Mucosa of gallbladder (tissue), 1 donor: ENCODE measurements at places on chromosomes 11 and 22.

DNA sequence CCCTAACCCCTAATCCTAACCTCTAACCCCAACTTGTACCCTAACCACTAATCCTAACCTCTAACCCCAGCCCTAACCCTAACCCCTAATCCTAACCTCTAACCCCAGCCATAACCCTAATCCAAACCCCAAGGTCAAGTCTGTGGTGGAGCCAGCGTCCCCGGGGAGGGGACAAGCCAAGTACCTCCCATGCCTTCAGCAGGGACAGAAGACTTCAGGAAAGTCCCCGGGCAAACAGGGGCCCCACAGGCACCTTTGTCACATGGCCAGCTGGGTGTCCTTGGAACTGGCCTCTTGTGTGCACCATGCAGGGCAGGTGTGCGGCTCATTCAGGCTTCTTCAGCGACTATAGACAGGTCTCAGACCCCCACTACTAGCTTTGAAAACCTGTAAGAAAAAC, 555.8 kb downstream of the BRD1 start:
- DNase-seq = no peak

DNA sequence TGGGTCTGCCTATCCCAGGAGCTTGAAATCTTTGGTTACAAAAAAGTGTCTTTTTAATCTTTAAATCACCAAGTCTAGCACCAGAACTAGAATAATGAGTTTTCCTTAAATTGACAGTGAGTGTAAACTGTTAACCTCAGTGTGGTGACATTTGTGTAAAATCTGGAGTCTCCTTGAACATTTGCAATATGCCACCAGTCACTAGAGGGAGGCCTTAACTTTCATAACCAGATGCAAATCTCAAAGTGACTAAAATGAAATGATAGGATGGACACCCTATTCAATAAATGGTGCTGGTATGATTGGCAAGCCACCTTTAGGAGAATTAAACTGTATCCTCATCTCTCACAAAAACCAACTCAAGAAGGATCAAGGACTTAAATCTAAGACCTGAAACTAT, 8.3 kb upstream of the SCGB1D2 start:
- no peak for DNase-seq

- DNase-seq = peak; percentile 78
These were observed 6.0 kb upstream of the RAB3IL1 start for GRCh38 chr11:61923166-61924063.

DNA sequence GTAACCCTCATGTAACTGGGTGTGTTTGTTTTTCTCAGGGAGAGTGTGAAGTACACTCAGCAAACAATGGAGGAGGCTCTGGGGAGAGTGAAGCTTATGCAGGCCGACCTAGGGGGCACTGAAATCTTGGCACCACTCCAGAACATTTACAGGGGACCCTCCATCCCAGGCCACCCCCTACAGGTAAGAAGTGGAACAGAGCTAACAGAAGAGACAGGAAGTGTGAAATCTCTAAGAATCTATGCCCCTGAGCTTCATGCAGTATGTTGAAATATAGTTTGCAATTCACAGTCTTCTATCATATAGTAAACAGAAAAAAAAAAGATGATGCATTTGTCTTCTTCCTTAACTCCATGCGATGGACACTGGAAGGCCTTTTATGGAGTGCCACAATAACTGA, 8.4 kb downstream of the VWA5A start:
- no peak for DNase-seq

DNA sequence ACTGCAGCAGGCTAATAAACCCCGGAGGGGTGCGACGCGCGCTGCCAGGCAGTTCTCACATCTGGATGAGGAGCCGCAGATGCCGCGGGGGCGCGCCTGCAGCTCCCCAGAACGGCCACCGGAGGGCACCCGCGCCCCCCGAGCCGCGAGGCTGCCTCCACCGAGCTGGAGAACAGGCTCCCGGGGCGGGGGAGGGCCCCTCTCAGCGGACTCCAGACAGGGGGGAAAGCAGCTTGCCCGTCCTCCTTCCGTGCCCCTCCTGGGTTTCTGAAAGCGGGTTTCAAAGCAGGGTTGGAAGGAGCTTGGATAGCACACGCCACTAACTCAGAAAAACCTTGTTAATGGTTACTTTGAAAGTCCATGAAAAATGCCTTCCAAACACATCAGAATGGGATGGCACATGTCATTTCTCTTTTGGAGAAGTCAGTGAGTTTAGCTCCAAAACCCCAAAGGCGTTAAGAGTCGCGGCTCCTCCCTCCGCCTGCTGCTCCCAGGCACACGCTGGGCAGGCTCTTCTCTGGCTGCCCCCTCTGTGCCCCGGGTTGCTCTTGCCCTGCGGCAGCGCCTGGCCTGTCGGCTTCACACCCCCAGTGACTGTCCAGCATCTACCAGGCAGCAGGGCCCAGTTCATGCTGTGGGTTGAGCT, 317.8 kb downstream of the NTM start:
- DNase-seq = peak; percentile 20

- no peak for DNase-seq
These were observed 33.9 kb downstream of the MAML2 start for GRCh38 chr11:96309016-96309642.

GRCh38 chr11:131486100-131486499, 115.7 kb downstream of the NTM start:
- no peak for DNase-seq

GRCh38 chr22:20128902-20129746, 2.5 kb upstream of the ZDHHC8 start:
- no peak for DNase-seq
